Activated effector memory CD4-positive, alpha-beta T cell treated with Interleukin-2 at 50 U/mL for 16 hours (primary cell): ENCODE measurements at places on chromosomes 6 and 20.
A peak's percentile ranks its signal among the peaks of the same experiment; 100 is the strongest.

GRCh38 chr6:167920165-167920564 lies 77.3 kb upstream of the KIF25 start:
- no peak for DNase-seq

GRCh38 chr20:23924751-23925150 lies 45.2 kb upstream of the CST5 start:
- no peak for DNase-seq

GRCh38 chr6:32794510-32794909 lies 22.3 kb downstream of the HLA-DOB start:
- DNase-seq, result no peak

GRCh38 chr6:121389419-121389818 lies 46.0 kb upstream of the GJA1 start:
- DNase-seq, result no peak

- DNase-seq, result no peak
Observed at GRCh38 chr6:168158213-168158979, 79.4 kb upstream of the FRMD1 start.

GRCh38 chr6:5930968-5931367 lies 75.8 kb downstream of the NRN1 start:
- DNase-seq, result no peak

GRCh38 chr20:59972037-59972801 lies 14.0 kb downstream of the CDH26 start:
- no peak for DNase-seq

DNA sequence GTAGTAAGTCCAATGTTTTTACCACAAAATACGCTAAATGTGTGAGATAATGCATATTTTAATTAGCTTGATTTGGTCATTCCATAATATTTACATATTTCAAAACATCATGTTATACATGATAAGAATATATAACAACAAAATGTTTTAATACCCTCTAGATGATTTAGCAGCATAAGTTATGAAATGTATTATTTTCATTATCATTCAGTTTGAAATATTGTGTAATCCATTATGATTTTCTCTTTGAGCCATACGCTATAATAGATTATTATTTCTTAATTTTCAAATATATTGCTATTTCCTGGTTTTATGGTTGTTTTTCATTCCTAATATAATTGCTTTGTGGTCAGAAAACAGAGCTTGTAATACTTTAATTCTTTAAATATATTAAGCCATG lies 163.3 kb upstream of the KCNQ5 start:
- no peak for DNase-seq

DNA sequence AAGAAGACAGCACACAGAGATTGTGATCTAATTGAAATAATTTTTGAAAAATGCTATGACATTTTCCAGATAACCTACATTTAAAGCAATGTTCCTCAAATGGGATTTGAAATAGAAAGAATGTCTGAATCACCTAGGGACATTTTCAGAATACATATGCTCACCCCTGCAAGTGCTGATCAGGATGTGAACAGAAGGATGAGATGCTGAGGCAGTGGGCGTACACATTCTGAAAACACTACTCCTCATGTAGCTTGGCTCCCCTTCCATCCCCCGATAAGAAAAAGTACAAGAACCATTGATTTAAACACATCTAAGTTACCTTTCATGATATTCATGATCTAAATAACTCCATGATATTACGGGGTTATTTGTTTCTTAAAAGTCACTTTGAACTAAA lies 29.9 kb upstream of the HINT3 start:
- no peak for DNase-seq

GRCh38 chr6:148648754-148649453 lies 97.9 kb upstream of the UST start:
- no peak for DNase-seq

GRCh38 chr6:107621229-107621937 lies 131.5 kb downstream of the SOBP start:
- no peak for DNase-seq

DNA sequence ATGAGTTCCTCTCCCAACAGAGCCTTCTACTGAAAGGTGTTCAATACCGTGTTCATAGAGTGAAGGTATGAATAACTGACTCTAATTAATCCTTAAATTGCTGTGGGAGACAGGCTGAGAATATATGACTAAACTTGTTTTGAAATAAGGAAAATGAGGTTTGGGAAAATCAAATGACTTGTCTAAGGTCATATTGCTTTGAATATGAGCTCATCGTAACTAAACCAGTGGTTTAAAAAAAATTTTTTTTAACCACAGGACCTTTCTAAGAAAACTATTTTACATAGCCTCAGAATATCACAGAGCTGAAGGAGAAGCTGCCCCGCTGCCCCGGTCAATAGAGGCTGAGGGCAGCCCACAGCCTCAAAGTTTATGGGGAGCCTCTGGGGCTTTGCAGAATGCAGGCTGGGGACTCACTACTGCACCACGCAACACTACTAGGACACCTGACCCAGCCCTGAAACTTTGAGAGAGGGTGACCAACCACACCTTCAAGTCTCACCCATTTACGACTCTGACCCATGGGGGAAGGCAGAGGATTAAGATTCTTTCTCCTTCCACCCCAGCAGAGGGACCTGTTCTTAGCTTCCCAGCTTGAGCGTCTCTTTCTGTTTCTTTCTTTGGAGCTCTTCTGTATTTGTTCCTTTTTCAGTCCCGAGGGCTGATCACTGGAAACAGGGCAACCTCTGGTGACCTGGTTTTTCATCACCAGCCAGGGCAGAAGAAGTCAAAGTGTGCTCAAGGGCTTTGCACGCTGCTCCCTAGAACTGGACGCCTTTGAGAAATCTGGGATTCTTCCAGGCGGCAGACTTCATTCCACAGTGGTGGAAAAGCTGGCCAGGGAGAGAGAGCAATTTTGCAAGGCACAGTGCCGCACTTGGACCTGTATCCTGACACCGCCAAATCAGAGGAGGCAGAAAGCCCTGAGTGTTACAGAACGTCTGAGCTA lies 220.2 kb downstream of the ATXN1 start:
- no peak for DNase-seq

- DNase-seq, result no peak
Observed at GRCh38 chr20:12068121-12068520, 150.4 kb downstream of the BTBD3 start.

GRCh38 chr6:42726026-42726425 lies 3.6 kb upstream of the PRPH2 start:
- no peak for DNase-seq

GRCh38 chr20:6744805-6745204 lies 22.7 kb upstream of the BMP2 start:
- no peak for DNase-seq

- DNase-seq, result no peak
Observed at GRCh38 chr20:50048420-50049166, 64.4 kb downstream of the UBE2V1 start.

DNA sequence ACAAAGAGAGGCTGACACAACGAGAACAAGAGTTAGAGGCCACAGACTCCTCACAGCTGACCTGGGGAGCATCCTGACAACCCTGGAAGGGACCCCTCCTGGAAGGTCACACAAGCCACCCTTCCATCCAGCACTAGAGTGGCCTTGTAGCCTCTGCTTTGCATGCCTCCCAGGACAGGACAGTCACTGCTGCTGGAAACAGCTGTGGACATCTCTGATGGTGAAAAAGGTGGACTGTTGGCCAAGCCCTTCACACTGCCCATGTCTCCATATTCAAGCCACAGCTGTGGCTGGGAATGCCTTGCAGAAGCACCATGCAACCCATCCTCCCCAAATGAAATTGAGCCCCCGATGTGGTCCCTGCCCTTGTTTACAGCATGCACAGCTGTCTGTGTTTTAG lies 102.1 kb upstream of the SRSF6 start:
- DNase-seq, result no peak

DNA sequence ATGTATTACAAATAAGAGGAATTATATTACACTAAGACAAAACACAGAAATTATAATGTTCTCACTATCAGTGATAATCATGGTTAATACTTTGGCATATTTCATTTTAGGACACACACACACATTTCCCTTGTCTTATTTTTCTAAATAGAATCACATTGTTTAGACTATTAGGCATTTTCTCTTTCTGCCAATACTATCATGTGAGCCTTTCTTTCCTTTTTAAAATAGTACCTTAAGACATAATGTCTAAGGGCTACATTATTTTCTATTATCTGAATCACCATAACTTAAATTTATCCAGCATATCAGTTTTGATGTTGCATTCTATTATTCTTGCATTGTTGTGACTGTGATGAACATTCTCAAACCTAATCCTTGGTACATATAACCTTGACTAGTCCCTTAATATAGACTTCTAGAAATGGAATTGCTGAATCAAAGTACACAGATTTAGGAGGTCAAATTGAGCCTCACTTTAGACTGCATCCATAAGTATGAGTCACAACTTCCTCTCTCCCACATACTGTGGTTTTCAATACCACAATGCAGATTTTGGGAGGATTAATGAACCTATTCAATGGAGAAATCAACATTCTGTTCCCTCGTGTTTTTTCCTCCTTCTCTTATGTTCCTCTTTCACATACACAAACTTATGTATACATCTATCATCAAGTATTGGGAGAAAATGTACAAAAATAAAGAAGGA lies 212.6 kb downstream of the MOXD1 start:
- no peak for DNase-seq

GRCh38 chr6:33207552-33208090 lies 679 bp upstream of the RING1 start:
- no peak for DNase-seq

GRCh38 chr20:25863536-25864325 lies 167.1 kb upstream of the ZNF337 start:
- DNase-seq, result no peak

DNA sequence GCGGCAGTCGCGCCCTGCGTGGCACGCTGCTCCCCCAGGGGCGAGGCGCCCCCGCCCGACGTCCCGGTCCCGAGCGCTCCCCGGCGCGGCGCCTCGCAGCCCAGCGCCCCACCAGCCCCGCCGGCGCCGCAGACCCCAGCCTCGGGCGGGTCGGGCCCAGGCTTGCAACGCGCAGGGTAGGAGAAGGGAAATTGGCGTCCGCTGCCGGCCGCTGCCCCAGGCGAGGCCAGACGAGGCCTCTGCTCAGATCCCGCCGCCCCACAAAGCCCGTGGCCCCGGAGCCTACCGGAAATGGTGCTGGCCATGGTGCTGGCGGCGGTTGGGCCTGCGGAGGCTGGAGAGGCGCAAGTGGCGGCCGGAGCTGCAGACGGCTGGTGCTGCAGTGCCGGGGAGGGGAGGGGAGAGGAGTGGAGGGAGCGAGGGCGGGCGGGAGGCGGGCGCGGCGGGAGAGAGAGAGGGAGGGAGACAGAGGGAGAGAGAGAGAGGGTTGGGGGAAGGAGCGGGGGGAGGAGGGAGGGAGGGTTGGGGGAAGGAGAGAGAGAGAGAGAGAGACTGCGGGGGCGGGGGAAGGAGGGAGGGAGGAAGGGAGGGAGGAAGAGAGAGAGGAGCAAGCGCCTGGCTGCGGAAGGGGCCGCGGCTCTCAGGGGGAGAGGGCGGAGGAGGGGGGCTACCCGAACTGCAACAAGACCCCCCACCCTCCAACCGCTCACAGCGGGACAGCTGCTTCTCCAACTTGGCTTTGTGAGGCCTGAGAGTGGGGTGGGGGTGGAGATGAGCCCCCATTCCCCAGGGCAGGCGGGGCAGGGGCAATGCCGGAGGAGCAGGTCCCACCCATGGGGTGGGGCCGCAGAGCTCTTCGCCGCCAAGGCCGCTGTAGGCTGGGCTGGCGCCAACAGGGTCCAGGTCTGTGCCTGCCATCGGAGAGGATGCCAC lies at the start of gene STMN3:
TSS of gene STMN3 (minus strand) at position 384 of the 933 bp plus-strand sequence. CDS start at position 305, 79 bp downstream.
- DNase-seq, result peak; percentile 62

DNA sequence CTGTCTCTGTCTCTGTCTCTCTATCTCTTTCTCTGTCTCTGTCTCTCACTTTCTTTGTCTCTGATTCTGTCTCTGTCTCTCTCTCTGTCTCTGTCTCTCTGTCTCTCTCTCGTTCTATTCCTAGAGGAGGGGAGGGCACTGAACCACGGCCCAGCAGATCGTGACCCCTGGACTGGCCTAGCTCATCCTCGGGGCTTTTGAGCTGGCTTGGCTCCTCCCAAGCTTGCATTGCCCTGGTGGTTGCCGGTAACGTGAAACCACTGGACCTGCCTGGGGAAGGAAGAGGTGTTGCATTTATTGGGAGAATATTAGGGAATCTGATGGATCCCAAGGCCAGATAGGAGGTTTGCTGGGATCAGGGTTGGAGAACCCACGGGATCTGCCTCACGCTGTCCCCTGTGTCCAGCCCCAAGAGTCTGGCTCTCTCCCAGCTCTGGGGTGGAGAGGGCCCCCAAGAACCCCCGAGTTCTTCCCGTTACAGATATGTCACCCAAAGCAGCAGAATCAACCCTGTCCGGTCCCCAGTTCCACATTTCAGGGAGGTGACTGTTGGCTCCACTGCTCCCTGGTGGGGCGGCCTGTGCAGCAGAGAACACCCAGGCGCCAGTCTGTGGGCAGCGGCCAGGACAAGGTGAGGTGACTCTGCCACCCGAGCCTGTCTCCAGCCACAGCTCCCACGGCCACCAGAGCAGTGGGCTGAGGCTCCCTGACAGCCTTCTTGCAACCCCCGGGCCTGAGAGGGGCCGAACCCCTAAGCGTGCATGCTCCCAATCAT lies 228.3 kb downstream of the TTLL2 start:
- DNase-seq, result no peak

GRCh38 chr20:37734228-37734985 lies 40.6 kb downstream of the CTNNBL1 start:
- no peak for DNase-seq

DNA sequence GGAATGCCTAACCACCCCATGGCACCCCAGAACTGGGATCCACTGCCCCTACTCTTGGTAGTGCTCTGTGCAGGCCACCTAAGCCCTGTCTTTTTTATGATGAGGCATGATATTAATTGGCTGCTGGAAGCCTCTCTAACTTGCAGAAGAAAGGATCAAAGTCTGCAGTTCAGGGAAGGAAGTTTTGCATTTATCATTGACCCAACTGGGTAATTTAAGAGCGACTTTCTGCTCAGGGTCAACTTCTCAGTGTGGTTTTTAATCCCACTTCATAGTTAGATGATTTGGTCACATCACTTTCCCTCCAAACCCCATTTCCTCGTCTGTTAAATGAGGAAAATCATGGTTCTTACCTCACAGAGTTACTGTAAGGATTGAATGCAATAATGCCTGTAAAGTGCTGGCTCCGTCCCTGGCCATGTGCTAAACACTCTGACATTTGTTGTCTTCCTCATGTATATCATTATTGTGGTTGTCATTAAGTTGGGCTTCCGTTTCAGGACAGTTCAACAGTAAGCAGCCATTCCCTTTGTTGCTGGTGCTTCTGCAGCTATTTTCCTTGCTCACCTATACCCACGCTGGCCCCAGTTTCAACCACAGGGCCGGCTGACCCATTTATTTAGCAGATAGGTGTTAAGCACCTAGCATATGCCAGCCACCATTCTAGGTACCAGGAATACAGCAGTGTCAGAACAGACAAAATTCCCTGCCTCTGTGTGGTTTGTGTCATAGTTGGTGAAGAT lies 14.2 kb downstream of the E2F3 start:
- DNase-seq, result no peak

GRCh38 chr6:98823428-98824161 lies 10.8 kb upstream of the POU3F2 start:
- DNase-seq, result no peak

DNA sequence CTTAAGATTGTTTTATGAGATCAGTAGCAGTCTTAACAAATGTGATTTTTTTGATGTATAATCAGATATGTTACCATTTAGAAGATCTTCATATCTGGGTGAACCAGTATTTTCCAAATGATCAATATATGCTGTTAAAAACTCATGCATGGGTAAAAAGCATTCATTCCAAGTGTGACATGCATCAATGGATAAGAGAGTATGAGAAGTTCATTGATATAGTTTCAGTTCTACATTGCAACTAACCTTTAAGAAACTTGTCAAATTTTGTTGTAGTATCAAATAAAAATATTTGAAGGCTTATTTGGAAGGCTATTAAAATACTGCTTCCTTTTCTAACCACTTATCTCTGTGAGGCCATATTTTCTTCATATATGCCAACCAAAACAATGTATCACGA lies 117.7 kb downstream of the FIG4 start:
- no peak for DNase-seq
